ENCODE measurements at places on chromosomes 1 and 21.

DNA sequence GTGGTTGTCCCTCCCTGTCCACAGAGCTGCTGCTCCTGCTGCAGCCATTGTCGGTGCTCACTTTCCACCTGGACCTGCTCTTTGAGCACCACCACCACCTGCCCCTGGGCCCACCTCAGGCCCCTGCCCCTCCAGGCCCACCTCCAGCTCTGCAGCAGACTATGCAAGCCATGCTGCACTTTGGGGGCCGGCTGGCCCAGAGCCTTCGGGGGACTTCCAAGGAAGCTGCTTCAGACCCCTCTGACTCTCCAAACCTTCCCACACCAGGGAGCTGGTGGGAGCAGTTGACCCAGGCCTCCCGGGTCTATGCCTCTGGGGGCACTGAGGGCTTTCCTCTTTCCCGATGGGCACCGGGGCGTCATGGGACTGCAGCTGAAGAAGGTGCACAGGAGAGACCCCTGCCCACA, 5.9 kb downstream of the RUSC1 start:
- DNase-seq, result no peak

- no peak for DNase-seq
Measured at GRCh38 chr21:38367646-38368045, 110.9 kb downstream of the KCNJ15 start.

GRCh38 chr1:2204415-2205190, 10.0 kb upstream of the FAAP20 start:
- DNase-seq, result peak; percentile 96

DNA sequence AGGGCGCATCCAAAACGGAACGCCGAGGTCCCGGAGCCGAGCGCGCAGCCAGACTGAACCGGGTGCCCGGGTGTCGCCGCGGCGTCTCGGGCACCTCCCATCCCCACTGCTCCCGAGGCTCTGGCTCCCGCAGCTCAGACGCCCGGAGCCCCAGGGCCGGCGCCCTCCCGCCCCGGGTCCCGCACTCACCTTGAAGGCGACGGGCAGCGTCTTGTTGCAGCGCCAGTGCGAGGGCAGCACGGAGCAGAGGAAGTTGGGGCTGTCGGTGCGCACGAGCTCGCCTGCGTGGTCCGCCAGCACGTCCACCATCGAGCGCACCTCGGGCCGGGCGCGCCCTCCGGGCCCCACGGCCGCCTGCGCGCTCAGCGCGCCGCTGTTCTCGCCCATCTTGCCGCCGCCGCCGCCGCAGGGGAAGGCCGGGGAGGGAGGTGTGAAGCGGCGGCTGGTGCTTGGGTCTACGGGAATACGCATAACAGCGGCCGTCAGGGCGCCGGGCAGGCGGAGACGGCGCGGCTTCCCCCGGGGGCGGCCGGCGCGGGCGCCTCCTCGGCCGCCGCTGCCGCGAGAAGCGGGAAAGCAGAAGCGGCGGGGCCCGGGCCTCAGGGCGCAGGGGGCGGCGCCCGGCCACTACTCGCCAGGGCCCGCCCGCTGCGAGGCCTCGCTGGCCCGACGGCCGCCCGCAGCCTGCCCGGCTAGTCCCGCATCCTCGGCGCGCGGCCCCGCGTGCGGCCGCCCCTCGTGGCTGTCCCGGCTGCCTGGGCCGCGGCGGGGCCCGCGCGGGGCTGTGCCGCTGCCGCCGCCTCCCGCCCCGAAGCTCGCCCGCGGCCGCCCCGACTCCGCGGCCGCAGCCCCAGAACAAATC, 447 bp downstream of the RUNX3 start:
- peak; percentile 76 for DNase-seq

- DNase-seq, result peak; percentile 80
Measured at GRCh38 chr21:35256468-35256988, 207.4 kb upstream of the RUNX1 start.

- no peak for DNase-seq
Measured at GRCh38 chr1:205444931-205445645, 10.8 kb downstream of the BLACAT1 start.

GRCh38 chr1:84936116-84936810, 43.3 kb upstream of the LPAR3 start:
- peak; percentile 78 for DNase-seq

DNA sequence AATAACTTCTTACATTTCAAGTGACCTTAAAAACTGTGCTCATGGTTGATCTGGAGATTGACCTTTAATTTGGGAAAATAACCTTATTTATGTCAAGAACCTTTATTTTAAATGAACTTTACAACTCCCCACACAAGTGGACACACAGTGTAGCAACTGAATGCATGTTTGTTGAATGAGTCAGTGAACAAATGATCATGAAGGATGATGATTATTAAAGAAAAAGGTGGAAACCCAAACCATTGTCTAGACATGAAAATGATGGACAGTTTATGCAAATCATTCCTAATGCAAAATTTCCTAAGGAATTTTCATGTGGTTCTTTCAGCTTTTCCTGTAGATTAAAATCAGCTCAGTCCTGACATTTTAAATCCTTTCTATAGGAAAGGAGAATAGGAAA, 439.8 kb upstream of the RUNX1 start:
- no peak for DNase-seq

DNA sequence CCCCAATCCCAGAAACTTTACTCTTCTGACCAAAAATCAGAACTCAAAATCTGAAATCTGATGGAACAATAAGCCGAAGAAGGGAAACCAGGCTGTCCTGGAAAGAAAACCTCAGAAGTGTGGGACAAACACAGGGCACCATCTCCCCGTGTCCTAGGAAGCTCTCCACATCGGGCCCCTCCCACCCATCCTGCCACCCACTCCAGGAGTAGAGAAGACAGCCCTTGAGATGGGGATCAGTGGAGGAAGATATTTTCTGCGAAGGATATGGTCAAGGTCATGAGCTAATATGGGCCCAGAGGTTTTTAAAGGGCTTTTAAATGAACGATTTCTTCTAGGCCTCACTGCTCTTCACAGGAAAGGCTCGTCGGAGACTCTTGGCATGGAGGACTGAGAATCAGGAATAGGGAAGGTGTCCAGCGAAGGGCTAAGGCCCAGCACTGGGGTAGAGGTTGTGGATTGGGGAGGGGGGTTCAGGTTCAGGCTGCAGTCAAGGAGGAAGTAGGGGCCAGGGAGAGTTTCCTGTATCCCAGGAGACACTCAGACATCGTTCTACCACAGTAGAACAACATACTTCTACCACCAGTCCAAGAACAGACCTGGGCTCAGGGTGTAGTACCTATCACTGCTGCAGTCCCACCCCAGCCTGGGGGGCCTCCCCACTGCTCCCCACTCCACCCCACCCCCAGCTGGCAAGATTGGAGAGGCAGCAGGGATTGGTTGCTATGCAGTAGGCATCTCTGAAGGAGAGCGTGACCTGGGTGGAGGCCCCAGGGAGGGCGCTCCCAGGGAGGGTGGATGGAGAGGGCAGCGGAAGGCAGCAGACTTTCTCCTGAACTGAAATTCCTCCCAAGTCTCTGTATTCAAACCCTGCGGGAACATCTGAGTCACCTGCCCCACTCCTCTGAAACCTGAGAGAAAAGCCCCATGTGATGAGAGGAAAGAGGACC, 1.2 kb upstream of the S100A5 start:
- no peak for DNase-seq

DNA sequence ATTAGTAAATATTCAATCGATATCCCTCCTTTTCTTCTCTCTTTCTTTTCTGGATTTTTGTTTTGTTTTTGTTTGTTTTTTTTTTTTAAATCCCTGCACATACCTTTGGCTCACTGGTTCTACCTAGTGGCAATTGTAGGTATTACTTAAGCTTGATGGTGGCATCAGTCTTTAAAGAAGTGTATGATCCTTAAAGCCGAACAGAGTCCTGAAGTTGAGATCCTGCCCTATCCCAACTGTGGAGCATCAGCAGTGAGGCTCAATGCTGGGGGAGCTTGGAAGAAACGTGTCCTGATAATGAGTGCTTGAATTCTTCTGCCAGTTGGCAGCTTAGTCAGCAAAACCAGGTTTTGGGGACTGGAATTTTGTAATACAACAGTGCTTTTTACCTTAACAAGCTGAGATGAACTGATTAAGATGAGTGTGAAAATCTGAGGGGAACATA, 60.8 kb downstream of the FASLG start:
- DNase-seq, result peak; percentile 62

- peak; percentile 58 for DNase-seq
Measured at GRCh38 chr1:63877816-63878215, 104.0 kb downstream of the ROR1 start.

- DNase-seq, result no peak
Measured at GRCh38 chr1:77670330-77670729, 12.1 kb downstream of the ZZZ3 start.

DNA sequence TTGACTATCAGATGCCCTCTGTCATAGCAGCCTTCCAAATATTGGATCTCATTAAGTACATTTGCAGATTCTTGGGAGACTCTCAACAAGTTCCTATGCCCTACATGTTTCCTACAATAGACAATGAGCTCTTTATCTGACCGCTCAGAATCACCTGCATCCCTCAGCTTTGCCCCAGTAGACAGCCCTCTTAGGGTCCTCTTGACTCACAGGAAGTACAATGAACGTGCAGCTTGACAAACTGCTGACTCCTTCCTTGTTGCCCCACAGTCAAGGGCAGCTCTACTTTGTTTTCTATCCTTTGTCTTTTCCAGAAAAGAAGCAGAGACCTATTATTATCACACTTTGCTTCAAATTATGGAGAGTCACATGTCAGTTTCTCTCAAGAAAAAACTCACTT, 27.6 kb downstream of the SLC44A5 start:
- DNase-seq, result no peak

GRCh38 chr1:157975228-157975950, 18.1 kb upstream of the KIRREL1 start:
- DNase-seq, result no peak
